ELR (cell line): ENCODE measurements at places on chromosomes 7 and 10.

GRCh38 chr7:45511721-45512597 lies 62.2 kb upstream of the ADCY1 start:
- no peak for DNase-seq

GRCh38 chr7:111210996-111211395 lies 120.1 kb downstream of the LRRN3 start:
- DNase-seq: peak; percentile 42

GRCh38 chr10:101850749-101851148 lies 7.1 kb upstream of the KCNIP2 start:
- no peak for DNase-seq

DNA sequence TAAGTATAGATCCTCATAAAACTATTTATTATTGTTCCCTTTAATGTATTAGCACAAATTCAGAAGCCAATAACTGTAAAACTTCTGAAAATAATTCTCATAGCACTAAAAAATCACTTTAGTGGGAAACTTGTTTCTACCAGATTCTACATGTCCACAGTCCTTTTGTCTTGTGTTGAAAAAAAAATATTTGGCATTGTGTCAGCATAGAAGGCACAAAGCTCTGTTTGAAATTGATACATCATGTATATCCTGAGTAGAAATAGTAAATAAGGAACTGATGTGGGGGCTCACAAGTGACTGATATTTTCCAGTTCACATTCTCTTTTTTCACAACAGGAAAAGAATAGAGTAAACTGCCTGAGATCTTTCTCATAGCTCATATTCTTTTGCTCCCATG lies 134.6 kb downstream of the GRM3 start:
- DNase-seq: no peak

DNA sequence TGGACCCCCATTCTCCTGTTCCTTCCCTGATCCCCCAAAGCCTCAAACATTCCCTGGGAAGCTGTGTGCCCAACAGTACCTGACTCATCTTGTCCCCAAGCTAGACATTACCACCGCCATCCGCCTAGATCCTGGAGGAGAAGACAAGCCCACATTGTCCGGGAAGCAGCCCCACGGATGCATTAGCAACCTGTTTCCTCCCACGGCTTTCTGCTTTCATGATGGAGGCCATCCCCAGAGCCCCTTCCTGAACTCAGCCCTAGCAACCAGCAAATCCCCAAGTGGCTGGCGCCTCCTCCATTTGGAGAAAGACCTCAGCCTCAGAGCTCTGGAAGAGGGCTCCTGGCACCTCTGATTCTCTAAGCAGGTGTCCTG lies 2.3 kb upstream of the SLC29A3 start:
- DNase-seq: no peak

DNA sequence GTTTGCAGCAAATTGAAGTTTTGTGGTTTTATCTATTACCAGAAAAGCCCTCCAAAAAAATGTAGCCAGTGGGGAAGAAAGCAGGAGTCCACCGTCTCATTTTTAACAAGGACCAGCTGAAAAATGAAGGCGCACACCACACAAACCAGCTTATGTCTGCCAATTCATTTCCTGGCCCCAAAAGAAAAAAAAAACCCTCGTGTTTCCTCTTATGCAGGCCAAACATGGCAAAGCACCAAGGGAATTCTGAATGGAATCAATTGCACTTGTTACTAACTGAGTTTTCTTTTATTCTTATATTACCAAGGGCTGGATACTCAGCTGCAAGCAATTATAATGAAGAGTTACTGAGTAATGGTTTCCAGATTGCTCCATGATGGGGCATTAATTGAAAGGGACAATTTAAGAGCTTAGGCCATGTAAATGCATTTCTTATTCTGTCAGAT lies 428.3 kb upstream of the NPVF start:
- no peak for DNase-seq

DNA sequence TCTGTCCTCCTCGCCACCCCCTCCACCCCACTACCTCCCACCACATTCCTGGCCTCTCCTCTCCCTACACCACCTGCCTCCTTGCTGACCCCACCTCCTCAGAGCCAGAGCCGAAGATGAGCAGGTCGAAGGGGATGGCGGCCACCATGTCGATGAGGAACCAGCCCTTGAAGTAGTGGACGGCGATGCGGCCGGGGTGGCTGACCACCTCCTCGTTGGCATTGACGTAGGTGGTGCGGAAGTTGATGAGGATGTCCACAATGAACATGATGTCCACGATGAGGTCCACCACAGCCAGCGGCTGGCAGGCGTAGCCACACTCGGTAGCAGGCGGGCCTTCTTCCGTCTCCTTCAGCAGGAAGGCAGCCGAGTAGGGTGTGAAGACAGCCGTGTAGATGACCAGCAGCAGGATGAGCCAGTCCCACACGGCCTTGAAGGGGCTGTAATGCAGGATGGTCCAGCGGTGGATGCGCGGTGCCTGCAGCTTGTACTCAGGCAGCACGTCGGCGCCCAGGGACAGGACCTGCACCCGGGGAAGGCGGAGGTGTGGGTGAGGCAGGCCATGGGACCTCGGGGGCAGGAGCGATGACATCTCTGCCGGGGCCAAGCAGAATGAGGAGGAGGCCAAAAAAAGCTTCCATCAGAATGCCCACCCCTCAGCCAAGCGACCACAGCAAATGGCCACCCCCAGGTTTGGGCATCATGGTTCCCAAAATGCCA lies 25.6 kb downstream of the KCNH2 start:
- no peak for DNase-seq

GRCh38 chr10:78472551-78472890 lies 438.9 kb downstream of the RPS24 start:
- DNase-seq: no peak

DNA sequence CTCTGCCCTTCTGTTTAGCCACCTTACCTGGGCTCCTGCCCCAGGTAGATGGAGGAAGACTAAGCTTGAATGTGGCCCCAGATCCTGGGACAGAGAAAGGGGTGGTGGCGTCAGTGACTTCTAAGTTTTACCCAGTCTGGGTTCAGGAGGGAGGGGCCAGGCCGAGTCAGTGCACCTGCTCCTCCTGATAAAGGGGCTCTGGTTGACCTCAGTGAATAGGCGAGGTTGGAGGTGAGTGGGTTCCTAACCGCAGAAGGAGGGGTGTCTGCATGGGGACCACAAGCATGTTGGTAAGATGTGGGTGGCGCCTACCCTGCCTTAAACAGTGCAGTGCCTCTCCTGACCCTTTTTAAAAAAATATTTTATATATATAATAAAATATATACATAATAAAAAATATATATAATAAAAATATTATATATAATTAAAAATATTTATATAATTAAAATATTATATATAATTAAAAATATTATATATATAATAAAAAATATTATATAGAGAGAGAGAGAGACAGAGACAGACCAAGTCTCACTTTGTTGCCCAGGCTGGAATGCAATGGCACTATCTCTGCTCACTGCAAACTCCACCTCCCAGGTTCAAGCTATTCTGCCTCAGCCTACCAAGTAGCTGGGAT lies 97.3 kb upstream of the GTF2I start:
- DNase-seq: no peak

DNA sequence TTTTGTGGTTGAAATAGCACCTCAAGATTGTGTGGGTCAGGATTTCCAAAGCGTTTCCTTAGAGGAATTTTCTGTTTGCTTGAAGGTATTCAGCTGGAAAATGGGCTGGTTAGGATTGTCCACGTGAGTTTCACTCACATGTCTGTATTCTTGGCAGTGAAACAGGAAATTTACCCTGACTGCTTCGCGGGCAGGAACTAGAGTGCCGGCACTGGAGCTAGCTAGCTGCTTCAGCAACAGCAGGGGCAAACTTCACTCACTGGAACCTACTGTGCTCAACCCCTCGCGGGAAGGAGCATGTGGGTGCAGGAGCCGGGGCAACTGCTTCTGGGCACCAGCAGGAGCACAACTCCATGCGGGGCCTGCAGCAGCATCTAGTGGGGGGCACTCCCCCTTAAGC lies 38.0 kb upstream of the RTKN2 start:
- DNase-seq: no peak

GRCh38 chr10:13270877-13271551 lies 28.9 kb downstream of the PHYH start:
- DNase-seq: peak; percentile 52

- peak; percentile 65 for DNase-seq
Observed at GRCh38 chr7:86939197-86939814, 120.1 kb downstream of the ELAPOR2 start.

DNA sequence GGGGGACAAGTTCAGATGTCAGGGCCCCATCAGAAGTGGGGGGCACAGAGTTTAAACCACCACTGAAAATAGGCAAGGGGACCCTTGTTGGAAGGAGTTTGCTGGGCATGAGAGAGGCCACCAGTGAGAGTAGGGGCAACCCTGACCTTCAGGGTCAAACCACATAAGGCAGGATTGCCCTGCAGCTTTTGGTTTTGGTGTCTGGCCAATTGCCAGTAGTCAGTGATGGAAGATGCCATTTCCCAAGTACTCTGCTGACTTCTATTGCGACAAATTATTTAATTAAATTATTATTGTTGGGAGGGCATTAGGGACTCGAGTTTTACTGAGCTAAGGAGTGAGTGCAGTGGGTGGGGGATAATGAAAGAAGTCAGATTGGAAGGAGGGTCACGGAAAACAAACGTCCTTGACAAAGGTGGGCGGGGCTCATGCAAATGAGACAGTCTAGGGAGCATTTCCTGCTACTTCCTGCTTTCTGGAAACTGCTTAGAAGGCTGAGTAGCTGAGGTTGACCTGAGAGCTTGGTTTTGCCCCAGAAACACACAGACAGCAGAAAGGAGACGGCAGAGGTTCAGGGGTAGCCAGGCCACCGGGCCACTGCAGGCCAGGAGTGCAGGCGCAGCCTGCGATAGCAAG lies 74.2 kb upstream of the ANLN start:
- DNase-seq: peak; percentile 39

DNA sequence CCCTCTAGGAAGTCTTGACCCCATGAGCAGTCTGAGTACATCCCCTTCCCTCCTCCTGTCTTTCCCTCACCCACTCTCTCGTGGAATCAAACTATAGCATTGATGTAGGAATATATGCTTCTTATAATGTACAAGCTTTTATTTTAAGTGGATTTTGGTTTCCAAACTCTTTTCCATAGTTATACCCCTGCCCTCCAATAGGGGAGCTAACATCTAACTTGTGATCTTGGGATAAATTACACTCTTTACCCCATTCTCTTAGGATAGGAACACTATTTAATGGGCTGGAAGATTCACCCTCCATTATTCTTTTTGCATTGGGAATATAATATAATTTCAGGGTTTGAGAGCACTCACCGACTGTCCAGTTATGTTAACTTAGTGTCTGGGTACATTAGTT lies 465.9 kb downstream of the GATA3 start:
- DNase-seq: no peak

GRCh38 chr10:7243873-7244272 lies 167.0 kb downstream of the SFMBT2 start:
- DNase-seq: no peak

DNA sequence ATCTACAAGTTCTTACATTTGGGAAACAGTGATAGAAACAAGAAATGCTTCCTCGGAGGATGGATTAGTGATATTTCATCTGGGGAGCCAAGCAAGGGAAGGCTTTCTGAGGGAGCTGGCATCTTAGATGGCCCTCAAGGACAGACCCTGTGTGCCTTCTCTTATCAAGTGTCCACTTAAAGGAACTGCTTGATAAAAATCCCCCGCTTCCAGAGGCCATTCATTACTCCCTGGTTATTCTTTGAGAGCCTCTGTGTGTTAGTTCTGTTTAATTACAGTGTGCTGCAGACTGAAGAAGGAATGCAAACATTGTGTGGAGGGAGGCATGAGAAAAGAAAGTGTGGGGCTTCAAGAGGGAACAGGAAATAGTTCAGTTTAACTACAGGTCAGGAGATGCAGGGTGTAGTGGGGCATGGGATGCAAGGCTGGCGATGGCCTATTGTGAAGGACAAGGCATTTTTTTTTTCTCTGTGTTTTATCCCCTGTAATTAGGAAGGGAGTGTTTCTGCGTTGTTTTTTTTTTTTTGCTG lies 145.4 kb downstream of the SNX10 start:
- no peak for DNase-seq
